ENCODE measurements at places on chromosomes 4 and X. TPM values are rescaled to one million over a fixed set of nuclear protein-coding genes. Genes with fewer than 3 reads are reported as not detected.

GRCh38 chrX:20320461-20321159 lies 53.9 kb upstream of the RPS6KA3 start:
- no peak for DNase-seq

DNA sequence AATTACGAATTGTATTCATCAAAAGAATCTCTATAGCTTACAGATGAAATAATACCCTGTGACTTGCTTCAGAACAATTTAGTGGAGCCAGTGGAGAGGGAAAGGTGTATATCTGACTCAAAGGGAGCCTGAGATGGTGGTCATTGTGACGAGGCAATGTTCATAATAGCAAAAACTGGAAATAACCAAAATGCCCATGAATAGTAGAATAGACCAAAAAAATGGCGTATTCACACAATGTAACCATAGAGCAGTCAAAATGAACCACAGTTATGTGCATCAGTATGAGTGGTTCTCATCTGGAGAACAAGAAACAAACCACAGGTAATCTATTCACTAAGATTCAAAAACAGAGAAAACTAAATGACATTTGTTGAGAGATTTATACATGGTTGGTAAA lies 125.3 kb upstream of the CLNK start:
- no peak for DNase-seq

SLC38A5 gene
- 13.2 TPM for total RNA-seq

- DNase-seq = peak; percentile 90
These were observed 107.9 kb downstream of the ABLIM2 start for GRCh38 chr4:8050555-8051206.

GRCh38 chrX:42538405-42538804 lies 239.6 kb downstream of the PPP1R2C start:
- DNase-seq = no peak

GRCh38 chr4:22482250-22483127 lies 33.4 kb downstream of the ADGRA3 start:
- DNase-seq = no peak

DNA sequence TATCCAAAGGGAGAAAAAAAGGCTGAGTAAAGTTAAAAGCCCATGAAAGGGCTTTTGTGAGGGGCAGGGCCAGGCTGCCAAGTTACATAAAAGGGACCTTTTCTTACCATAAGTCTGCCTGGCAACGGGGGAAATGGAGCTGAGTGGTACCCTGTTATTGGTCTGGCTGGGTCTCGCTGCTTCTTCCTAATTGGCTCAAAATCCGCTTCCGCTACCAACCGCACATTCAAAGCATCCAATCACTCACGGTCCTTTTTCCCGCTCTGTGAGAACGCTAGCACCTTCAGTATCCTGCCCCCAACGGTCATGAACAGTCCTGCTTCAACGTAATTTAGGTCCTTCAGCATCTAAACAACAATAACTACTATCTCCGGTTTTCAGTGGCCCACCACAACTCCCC lies 611 bp downstream of the TEX11 start:
- no peak for DNase-seq

GRCh38 chr4:136424052-136424451 lies 1108.2 kb downstream of the PCDH18 start:
- DNase-seq = no peak

AR gene
- total RNA-seq = 17.9 TPM

DNA sequence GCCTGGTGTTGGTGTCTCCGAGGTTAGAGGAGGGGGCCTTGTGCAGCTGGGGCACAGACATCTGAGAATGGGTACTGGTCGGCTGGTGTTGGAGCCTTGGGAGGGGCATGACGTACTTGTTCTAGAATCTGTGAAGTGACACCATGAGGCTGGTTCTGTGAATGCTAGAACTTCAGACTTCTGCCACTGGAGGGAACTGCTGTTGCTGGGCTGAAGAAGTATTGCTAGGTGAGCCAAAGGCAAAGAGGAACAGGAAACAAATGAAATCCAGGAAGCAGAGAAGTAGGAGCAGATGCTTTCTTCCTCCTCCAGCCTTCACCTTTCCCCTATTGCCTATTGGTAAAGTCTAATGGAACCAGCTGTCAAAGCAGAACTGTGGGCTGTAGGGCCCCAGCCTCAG lies 120.9 kb upstream of the DDIT4L start:
- DNase-seq = no peak

TGIF2LX gene
- total RNA-seq = not detected

GRCh38 chrX:17082831-17083230 lies 136.4 kb downstream of the REPS2 start:
- DNase-seq = no peak

- DNase-seq = no peak
These were observed 729.3 kb upstream of the ACTRT1 start for GRCh38 chrX:128781506-128781905.

DNA sequence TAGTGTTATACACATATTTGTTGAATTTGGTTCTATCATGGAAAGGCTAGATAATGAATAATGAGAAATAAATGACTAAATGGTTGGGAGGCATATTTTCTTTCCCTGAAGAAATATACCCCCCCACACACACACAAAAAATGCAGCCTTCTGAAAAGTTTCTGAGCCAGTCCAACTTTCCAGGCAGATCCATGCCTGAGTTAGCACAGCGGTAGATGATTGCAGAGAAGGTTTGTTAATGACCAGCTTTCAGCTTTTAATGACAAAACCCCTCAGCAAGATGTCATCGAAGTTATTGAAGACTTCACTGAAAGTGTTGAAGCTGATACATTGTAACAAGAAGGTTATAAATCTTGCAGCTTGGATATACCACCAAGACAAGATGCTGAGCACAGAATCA lies 61.4 kb downstream of the GBA3 start:
- DNase-seq = no peak

GRCh38 chr4:8364848-8365350 lies 75.6 kb downstream of the ACOX3 start:
- no peak for DNase-seq

GRCh38 chrX:141945426-141945825 lies 41.7 kb downstream of the MAGEC1 start:
- DNase-seq = no peak

GRCh38 chrX:22060415-22061280 lies 28.5 kb downstream of the PHEX start:
- no peak for DNase-seq

GRCh38 chr4:10336471-10336870 lies 120.8 kb downstream of the ZNF518B start:
- no peak for DNase-seq

DNA sequence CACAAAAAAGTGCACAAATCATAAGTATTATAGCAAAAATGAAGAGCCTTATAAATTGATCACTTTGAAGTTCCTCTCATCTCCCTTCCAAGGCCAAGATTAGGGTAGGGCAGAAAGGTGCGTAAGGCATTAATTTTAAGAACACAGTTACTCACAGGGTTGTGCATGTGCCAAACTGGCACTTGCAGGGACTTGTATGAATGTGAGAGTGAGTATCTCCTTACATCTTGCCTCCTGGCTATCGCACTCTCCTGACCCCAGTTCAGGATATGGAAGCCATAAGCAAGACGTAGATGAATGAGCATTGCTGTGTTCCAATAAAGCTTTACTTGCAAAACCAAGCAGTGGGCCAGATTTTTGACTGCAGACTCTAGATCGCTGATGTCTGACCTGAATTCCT lies 510.1 kb upstream of the AADAT start:
- DNase-seq = no peak

DNA sequence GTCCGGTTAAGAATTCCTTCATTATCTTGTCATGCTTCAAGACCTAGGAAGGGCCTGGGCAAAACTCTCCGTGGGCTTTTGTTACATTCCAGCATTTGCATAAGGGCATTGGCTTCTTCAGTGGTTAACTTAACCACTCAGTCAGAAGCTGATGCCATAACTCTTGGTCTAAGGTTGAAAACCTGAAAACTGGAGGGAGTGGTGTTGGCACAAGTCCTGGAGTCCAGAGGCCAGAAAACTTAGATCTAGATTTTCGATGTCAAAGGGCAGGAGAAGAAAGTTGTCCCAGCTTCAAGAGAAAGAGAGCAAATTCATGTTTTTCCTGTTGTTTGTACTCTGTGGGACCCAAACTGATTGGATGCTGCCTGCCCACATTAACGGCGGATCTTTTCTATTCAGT lies 86.6 kb upstream of the GC start:
- DNase-seq = no peak

RS1 gene
- not detected for total RNA-seq

- DNase-seq = no peak
These were observed 54.4 kb upstream of the RELL1 start for GRCh38 chr4:37740546-37740945.

- no peak for DNase-seq
These were observed 67.3 kb upstream of the HHIP start for GRCh38 chr4:144578681-144579080.

- peak; percentile 80 for DNase-seq
These were observed 155.8 kb downstream of the PPP3CA start for GRCh38 chr4:101191302-101192098.

- no peak for DNase-seq
These were observed 104.1 kb downstream of the ZNF518B start for GRCh38 chr4:10353110-10353509.

- no peak for DNase-seq
These were observed 60.8 kb upstream of the FMR1 start for GRCh38 chrX:147850875-147851274.

DNA sequence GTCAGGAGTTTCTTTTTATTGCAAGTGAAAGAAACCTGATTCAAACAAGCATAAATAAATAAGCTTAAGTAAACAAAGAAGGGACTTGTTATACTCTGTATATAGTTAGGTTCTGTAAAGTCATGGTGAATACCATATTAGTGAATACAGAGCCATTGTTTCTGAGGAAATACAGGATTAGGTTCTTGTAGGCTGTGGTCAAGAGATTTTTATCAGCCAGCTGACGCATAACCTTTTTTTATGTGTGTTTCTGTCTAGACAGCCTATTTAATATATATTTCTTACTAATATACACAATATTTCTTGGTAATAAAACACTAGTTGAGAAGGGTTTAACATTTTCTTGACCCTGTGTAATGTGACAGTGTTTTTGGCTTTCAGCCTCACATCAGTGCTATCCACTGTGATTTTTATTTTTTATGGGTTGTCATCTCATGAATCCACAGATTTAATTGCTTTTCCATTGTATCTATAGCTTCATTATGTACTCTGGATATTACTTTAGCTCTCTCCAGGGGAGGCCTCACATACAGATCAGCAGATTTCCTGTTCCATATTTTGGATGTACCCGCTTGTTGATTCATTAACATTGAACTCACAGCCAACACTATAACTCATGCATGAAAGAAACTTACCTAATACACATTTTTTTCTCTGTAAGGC lies 8.0 kb downstream of the HERC3 start:
- DNase-seq = no peak

- DNase-seq = no peak
These were observed 19.0 kb upstream of the CWH43 start for GRCh38 chr4:48967101-48967500.

- no peak for DNase-seq
These were observed 28.8 kb downstream of the PRDM8 start for GRCh38 chr4:80226094-80226493.

- no peak for DNase-seq
These were observed 100.3 kb upstream of the PRR32 start for GRCh38 chrX:126719208-126719607.

DNA sequence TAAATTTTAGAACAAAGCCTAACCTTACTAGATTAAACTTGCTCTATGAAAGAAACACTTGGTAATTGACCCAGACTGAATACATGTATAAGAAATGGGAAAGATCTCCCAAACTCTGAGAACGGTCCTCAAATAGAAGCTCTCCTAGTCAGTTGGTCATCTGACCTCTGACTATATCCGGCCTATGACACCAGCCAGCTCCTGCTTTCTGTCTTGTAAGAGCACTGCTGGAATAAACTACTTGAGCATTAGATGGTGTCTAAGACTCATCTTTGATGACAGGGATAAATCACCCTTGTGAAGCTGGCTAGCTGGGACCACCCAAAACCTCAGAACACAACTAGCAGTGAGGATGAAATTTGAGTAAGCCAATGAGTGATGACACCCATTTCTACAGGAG lies 24.2 kb downstream of the LRIT3 start:
- no peak for DNase-seq

DNA sequence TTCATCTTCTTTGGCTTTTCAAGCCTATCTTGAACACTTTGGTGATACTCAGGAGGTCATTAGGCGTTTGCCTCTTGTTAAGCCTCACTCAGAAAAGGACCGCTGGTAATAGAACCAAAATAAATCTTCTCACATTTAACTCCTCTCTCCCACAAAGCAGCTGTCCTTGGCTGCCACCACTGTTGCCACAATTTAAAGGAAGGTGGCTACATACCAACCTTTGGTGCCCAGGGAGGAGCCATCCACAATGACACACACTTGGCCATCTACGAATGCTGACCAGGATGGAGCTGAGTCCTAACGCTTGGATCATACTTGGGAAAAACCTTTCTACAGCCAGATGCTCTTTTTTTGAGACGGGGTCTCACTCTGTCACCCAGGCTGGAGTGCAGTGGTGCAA lies 210.2 kb downstream of the HS6ST2 start:
- no peak for DNase-seq

GRCh38 chr4:144750348-144750747 lies 104.4 kb downstream of the HHIP start:
- DNase-seq = no peak

- DNase-seq = no peak
These were observed 267.2 kb upstream of the RASGEF1B start for GRCh38 chr4:81738891-81739290.

GABRA4 gene
- 0.19 TPM for total RNA-seq

- no peak for DNase-seq
These were observed 6.0 kb upstream of the CENPE start for GRCh38 chr4:103204111-103204510.

DNA sequence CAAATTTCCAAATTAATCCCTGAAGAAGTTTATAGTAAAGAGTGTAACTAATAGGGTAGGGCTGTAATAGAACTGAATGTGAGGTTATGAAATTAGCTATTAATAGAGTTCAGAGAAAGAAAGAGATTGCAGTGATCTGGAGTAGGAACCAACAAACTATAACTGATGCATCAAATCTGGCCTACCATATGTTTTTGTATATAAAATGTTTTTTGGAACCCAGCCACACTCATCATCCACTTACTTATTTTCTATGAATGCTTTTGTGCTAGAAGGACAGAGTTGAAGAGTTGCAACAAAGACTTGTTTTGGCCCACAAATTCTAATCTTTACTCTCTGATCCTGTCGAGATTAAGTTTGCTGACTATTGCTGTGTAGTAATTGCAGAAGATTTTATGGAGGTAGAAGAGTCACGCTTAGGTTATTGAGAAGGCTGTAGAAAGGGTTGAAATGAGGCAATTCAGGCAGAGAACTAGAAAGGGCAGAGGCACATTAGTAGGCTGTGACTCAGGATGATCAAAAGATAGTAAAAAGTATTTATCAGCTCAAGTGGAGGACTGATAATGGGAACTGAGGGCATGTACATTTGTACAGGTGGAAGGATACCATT lies 298.7 kb upstream of the EMCN start:
- DNase-seq = no peak

FATE1 gene
- not detected for total RNA-seq

- DNase-seq = no peak
These were observed 186.0 kb upstream of the WDFY3 start for GRCh38 chr4:85152480-85152879.

Measured in aorta (tissue), 5 donors.